ENCODE measurements at places on chromosomes 12 and 14. TPM values are rescaled to one million over a fixed set of nuclear protein-coding genes. Genes with fewer than 3 reads are reported as not detected.

DNA sequence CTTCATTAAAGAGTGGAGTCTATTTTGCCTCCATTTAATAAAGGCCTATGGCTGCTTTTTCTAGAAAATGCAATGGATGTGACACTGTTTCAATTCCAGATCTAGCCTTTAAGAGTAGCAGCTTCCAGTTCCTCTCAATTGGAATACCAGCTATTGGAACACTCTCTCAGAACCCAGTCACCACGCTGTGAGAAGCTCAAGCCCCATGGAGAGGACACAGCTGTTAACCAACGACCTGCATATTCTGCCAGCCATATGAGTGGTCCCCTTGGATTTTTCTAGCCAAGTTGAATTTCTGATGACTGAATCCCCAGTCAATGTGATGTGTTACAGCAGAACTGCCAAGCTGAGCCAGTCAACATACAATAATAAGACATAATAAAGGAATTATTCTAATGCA, 131.8 kb downstream of the TMTC3 start:
- no peak for DNase-seq

The RTN1 gene
- total RNA-seq: 0.17 TPM

- DNase-seq: no peak
Measured at GRCh38 chr12:12331244-12331771, 18.7 kb downstream of the MANSC1 start.

The STAB2 gene
- not detected for total RNA-seq
